Fibroblast of lung (primary cell): ENCODE measurements at places on chromosomes 12 and 14. TPM values are rescaled to one million over a fixed set of nuclear protein-coding genes. Genes with fewer than 3 reads are reported as not detected.

Gene ARMH4
- total RNA-seq: 3.6 and 6.3 TPM in 2 replicates

Gene TMED8
- total RNA-seq: 7.4 TPM in 2 replicates

Gene GLIPR1
- total RNA-seq: 36.0 and 59.8 TPM in 2 replicates

Gene PPP1R36
- 1.0 and 1.3 TPM in 2 replicates for total RNA-seq

Gene SPATS2
- total RNA-seq: 14.1 and 22.1 TPM in 2 replicates
